Activated CD8-positive, alpha-beta memory T cell treated with anti-CD3 and anti-CD28 coated beads, Interleukin-2, amount 10 ng/mL, durations not matched to agents 7 days and 5 days (primary cell): ENCODE measurements at places on chromosomes 5 and 9.

GRCh38 chr5:136066661-136067271 lies 38.0 kb downstream of the TGFBI start:
- no peak for DNase-seq

- DNase-seq = no peak
These were observed 13.6 kb downstream of the NAIF1 start for GRCh38 chr9:128053560-128053959.

GRCh38 chr9:72129271-72130156 lies 19.7 kb upstream of the GDA start:
- no peak for DNase-seq

DNA sequence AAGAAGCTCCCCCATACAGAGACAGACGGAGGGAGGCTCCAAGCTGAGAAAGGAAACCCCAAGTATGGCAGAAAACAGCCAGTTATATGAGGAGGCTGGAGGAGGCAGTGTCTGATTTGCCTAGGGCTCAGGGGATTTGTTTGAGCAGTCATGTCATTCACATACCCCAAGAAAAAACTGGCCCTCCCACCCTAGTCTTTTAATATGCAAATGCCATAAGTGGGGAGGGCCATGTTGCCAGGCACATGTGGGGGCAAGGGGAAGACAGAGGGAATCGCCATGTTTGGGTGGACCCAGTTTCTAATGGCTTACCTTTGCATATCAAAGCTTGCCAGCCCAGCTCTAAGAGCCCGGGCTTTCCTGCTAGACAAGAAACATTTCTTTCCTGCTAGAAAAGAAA lies 1163.8 kb downstream of the TAF11L14 start:
- DNase-seq = no peak

- DNase-seq = peak; percentile 31
These were observed 44.2 kb downstream of the MRPL36 start for GRCh38 chr5:1755321-1755949.

DNA sequence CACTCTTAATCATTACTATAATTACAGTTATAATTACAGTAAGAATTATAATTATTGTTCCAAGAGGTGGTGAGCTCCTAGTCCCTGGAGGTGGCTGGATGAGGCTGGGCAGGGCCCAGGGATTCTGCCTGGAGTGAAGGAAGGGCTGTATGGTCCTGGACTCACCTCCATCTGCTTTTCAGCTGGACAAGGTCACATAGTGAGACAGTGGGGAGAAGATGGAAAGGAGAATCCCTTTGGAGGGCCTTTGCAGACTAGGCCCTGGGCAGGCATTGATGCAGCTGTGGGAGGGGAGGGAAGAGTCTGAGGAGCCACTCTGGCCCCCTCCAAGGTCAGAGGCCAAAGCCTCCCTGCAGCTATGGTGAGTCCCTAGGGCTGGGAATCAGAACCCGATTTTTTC lies 125.4 kb downstream of the RGS3 start:
- no peak for DNase-seq

DNA sequence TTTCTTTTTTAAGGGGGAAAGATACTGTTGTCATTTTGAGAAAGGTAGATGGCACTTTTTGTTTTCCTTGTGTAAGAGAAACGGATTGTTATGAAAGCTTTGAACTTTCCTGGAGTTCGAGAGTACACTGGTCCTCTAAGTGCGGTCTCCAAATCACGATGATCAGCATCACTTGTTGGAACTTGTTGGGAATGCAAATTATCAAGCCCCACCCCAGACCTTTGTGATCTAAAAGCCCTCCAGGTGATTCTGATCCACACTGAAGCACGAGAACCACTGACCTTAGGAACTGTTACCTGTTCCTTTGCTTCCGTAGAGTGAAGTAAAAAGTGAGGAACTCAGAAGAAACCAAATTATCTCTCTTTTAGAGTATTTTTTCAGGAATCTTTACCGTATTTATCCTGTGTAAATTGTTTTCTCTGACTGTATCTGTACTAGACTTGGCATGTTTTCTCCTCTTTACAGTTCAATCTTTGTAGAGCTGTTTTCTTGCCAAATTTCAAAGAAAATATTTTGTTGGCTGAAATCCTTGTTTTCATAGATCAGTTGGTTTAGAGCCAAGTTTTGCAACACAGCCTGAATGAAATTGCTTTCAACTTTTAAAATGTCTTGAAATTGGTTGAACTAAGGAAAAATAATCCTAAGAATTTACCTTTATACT lies 4.0 kb downstream of the MAT2B start:
- no peak for DNase-seq

DNA sequence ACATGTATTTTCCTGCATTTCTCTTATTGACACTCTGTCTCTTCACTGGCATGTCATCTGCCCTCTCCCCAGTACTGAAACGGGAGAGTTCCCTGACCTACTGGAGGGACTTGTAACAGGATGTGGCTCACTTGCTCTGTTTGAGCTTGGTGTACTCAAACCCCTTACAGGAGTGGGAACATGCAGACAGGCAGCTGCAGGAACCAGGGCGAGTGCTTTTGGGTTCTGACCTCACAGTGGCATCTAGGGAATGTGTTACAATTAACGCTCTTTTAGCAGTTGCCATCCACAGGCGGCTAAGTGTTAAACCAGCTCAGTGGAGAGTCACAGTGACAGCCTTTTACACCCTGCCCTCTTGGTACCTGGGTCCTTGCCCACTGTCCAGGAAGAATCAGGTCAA lies 300.3 kb upstream of the GRAMD2B start:
- no peak for DNase-seq

DNA sequence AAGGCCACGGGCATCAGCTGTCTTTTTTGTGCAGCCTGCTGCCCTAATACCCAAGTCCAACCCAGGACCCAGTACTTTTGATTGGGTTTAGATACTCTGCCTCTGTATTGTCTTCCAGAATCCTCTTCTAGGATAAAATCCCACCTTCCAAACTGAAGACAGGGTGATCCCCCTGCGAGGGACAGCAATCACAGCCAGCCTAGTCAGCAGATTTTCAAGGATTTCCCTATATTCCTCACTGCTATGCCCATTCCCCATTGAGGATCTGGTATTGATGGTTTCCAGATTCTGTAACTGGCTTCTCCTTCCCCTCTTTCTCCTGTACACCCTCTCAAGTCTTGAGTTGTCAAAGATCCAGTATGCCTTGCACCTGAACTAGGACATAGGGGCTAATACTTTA lies 389.4 kb downstream of the TRIM36 start:
- no peak for DNase-seq

DNA sequence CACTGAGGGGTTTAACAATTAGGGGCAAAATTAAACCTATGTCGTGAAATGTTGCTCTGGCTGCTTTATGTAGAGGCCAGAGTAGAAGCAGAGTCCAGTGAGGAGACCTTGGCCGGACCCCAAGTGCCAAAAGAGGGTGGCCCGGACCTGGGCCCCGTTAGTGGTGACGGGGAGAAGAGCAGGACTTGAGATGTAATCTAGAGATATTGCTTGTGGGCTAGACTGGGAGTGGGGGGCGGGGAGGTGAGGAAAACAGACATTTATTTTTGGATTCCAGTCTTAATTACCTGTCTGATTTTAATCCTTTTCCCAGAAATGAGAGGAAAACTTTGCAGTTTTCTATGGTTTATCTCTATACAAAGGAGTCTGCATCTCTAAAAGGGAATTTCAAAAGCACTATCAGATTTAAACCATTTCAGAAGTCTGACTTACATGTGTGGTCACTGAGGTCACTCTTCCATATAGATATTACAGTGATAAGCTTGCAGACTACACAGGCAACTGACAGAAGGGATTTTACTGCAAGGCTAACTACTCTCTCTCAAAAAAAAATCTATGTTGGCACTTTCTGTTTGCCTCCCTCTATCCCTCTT lies 108.1 kb downstream of the MED27 start:
- no peak for DNase-seq

DNA sequence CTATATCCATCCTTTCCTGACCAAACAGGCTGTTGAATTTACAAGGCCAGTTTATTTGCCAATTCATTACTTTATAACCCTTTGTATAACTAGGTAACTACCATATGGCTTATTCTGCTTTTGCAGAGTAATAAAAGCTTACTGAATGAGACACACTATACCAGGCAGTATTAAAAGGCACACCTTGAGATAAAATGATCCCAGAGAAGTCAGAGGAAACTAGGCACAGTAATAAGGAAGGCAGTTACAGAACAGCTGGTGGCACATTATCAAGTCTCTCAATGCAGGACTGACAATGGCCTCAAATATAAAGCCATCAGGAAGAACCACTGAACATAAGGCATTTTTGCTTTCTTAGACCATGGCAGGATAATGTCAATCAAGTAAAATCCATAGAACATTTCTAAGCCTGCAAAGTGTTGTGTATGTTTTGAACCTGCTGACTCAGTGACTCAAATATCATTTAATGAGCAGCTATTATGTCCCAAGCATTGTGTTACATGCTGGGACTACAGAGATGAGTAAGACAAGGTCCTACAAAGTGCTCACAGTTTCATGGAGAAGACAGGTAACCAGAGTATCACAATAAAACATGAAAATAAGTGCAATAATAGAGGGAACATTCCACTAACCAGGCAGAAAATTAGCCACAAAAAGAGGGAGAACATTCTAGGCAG lies 52.5 kb downstream of the OXCT1 start:
- DNase-seq = no peak

GRCh38 chr5:95822043-95822541 lies 434 bp downstream of the GLRX start:
- DNase-seq = peak; percentile 52

- no peak for DNase-seq
These were observed 15.4 kb downstream of the ARHGEF37 start for GRCh38 chr5:149596712-149597111.

GRCh38 chr9:120886490-120886967 lies 9.5 kb upstream of the PHF19 start:
- DNase-seq = no peak

DNA sequence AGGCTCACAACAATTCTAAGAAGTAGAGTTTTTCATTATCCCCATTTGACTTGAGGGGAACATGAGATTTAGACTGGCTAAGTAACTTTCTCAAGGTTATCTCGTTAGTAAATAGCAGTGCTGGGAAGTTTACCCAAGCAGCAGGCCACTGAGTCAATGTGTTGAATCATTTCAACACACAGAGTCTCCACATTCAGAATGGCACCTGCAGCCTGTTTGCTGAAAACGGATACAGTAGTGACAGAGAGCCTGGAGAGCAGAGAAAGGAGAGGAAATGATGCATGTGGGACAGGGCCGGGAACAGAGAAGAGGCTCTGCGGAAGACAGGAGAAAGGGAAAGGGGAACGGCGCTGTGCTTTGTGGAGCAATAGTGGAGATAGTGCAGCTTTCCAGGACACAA lies 33.5 kb upstream of the ZSWIM6 start:
- DNase-seq = no peak

DNA sequence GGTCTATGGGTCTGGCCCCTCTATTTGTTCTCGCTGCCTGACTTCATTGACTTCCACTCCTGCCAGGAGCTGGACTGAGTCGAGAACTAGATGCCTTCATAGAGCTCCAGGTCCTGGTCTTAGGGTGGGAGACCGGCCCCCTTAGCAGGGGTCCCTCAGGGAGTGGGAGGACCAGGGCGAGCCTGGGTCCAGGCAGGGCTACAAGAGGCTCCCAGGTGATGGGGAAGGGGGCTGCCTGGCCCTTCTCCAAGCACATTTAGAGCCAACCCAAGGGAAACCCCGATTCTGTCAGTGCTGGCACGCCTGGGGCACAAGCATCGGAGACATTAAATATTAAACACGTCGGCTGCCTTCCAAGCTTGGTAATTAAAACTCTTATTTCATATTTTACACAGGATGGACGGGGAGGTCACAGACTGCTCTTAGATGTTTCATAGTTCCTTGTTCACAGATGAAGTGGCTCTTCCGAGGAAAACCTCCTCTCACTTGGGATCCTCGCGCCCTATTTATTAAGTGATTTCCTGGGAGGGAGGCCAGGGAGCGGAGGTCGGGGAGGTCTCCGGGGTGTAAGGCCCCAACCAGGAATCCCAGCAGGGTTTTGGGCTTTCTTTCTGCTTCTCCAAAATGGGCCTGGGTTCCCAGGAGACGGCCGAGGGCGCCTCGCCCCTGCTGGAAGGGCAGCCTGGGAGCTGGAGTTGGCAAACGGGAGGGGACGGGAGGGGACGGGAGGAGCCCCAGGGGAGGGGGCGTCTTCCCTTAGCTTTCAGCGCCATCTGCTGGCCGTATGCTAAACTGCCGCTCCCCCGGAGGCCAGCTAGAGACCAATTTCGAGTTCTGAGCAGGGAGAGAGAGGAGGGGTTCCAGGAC lies 23.4 kb upstream of the ZBTB43 start:
- peak; percentile 85 for DNase-seq

DNA sequence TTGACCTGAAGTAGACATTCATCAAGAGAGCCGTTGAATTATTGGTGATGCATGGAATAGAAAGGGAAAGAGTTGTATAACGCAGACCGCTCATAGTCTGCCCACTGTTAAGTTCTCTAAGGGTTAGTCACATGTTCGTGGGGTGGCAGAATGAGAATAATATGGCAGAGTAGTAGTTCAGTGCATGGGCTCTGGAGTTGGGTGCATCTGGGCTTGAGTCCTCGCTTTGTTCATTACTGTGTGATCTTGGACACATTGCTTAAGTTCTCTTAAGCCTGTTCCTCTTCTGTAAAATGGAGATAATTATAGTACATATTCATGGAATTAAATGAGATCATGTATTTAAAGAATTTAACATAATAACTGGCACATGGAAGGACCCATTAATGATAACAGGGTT lies 23.6 kb downstream of the TNPO1 start:
- no peak for DNase-seq

GRCh38 chr5:13276156-13276555 lies 668.3 kb downstream of the DNAH5 start:
- DNase-seq = no peak

DNA sequence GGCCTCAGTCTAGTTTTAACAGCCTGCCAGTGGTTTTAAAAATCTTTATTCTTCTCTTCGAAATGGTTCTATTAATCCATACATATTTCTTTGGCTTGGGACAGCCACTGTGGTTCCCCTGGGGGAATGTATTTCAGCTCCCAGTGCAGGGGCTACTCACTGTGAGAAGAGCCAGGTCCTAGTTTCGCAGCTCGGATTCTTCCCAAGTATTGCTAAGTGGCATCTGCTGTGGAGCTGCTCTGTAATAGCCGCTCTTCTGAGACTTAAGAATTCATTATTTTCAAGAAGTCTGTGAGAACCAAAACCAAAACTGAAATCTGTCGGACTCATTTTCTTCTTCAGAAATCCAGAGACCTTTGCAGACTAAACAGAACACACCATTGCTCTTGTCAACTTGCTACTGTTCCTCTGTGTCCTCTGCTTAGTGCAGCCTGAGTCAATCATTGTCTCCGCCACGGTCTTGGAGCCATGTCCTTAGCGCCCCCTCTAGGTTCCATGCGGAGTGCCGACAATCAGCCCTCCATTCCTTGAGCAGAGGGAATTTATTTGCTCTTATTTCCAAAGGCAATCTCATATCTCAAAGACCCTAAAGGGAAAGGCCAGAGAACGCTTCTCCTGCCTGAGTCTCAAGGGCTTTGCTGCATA lies 478.2 kb downstream of the SPATA31D1 start:
- no peak for DNase-seq

- no peak for DNase-seq
These were observed 191.2 kb downstream of the ACTL7B start for GRCh38 chr9:108664309-108665255.

- no peak for DNase-seq
These were observed 215.2 kb downstream of the AUH start for GRCh38 chr9:91146391-91147019.

GRCh38 chr5:69265931-69266330 lies 31.2 kb downstream of the CDK7 start:
- no peak for DNase-seq
